Right lobe of liver (tissue), 6 donors: ENCODE measurements at places on chromosomes 7 and 10. TPM values are rescaled to one million over a fixed set of nuclear protein-coding genes. Genes with fewer than 3 reads are reported as not detected.

GRCh38 chr10:68086910-68087684 is 12.0 kb upstream of the HERC4 start:
- no peak overlapping the region for H3K4me3 ChIP-seq
- no peaks in the 10 kb centered on the region for H3K36me3 ChIP-seq
- no peak for DNase-seq
- H3K27me3 ChIP-seq: no peaks in the 10 kb centered on the region
- no peak overlapping the region for H3K27ac ChIP-seq
- H3K4me1 ChIP-seq: no peaks in the 10 kb centered on the region

- peaks cover 4% of the 10 kb centered on the region for H3K4me1 ChIP-seq
- no peak overlapping the region for H3K27ac ChIP-seq
- H3K4me3 ChIP-seq: no peak overlapping the region
- H3K27me3 ChIP-seq: no peaks in the 10 kb centered on the region
Measured at GRCh38 chr7:134126596-134126965, 559 bp upstream of the LRGUK start.

GRCh38 chr10:68492118-68492517 is 20.3 kb upstream of the DNA2 start:
- H3K4me3 ChIP-seq: no peak overlapping the region
- no peaks in the 10 kb centered on the region for H3K4me1 ChIP-seq
- no peak overlapping the region for H3K27ac ChIP-seq

The VPS50 gene
- total RNA-seq: 10.4 TPM

The CYP2C19 gene
- 8.2 TPM for total RNA-seq
